Activated gamma-delta T cell (primary cell): ENCODE measurements at places on chromosomes 1 and 21.

DNA sequence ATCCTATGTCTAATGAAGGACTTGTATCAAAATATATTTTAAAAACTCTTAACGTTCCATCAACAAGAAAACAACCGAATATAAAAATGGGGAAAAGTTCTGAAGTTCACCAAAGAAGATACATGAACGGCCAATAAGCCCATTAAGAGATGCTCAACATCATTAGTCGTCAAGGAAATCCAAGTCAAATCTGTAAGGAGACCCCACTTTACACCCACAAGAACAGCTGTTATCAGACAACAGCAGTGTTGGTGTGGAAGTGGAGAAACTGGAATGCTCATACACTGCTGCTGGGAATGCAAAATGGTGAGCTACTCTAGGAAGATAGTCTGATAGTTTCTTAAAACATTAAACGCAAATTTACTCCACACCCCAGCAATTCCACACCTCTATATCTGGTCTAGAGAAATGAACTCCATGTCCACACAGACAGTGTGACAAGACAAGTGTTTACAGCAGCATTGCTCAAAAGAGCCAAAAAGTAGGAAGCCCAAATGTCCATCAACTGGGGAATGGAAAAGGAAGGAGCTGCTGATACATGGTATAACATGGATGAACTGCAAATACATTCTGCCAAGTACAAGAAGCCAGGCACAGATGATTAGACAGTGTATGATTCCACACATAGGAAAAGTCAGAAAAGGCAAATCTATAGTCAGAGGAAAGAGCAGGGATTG is 18.5 kb downstream of the UBE2G2 start:
- DNase-seq = no peak

GRCh38 chr21:31524140-31524539 is 135.4 kb upstream of the SOD1 start:
- no peak for DNase-seq

GRCh38 chr1:20702416-20702815 is 15.4 kb downstream of the KIF17 start:
- DNase-seq = no peak

DNA sequence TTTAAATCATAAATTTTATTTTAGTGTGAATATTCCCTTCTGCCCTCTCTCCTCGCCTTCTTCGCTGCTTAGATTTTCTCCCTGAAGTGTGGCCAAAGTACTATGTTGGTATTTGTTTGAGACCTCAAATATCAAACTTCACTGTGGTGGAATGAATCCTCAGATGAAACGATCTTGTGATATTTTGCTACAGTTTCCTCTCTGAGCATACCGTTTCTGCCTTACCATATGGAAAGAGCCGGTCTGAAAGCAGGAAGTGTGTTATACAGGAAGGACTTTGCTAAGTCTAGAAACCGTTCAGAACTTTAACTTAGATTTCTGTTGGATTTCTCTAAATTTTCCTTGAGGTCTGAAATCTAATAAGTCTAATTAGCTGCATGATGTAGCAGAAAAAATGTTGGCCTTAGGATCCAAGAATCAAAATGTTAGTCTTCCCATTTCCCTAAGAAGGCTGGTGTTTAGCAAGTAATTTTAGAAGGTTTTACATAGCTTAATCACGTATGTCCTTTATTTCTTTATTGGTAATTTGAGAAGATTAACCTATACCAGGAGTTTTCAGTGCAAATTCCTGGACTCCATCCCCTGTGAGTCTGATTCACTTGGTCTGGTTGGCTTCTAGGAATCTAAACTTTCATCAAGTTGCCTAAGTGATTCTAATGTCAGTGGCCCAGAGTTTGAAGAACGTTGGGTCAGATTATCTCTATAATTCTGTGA is 30.7 kb downstream of the SDCCAG8 start:
- DNase-seq = no peak

- no peak for DNase-seq
Measured at GRCh38 chr1:25105836-25106235, 126.5 kb downstream of the SYF2 start.

DNA sequence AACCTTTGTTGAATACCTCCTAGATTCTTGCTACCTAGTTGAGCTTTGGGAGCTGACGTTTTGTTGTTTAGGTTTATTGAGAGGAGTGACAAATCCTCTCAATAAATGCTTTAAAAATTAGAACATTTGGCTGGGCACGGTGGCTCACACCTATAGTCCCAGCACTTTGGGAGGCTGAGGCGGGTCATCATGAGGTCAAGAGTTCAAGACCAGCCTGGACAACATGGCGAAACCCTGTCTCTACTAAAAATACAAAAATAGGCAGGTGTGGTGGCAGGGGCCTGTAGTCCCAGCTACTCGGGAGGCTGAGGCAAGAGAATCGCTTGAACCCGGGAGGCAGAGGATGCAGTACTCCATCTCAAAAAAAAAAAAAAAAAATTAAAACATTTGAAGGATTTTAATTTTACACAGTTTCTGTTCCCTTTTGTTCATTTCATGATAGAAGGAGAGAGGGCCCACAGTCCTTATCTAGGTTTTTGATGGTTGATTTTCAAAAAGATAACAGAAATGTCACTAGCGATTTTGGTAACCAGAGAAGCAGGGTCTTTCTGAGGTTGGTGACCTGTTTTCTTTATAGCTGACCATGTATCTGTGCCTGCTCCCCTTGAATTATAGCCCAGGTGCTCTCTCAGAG is 44.2 kb upstream of the PIGV start:
- DNase-seq = no peak

DNA sequence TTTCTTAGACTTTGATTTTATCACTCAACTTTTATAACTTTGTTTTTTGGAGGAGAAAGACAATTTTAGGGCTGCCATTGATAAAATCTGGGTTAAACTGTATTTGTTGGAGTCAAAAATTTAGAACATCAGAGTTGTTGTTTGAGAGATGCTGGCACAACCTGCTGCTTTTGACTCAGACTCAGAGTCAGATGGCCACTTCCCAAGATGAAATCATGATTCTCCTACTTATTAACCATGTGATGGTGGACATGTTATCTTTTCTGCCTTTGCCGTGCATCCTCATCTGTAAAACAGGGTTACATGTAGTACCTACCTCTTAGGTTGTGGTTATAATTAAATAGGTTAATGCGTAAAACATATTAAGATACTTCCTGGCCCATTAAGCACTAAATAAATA is 71.2 kb downstream of the PLA2G4A start:
- DNase-seq = no peak

DNA sequence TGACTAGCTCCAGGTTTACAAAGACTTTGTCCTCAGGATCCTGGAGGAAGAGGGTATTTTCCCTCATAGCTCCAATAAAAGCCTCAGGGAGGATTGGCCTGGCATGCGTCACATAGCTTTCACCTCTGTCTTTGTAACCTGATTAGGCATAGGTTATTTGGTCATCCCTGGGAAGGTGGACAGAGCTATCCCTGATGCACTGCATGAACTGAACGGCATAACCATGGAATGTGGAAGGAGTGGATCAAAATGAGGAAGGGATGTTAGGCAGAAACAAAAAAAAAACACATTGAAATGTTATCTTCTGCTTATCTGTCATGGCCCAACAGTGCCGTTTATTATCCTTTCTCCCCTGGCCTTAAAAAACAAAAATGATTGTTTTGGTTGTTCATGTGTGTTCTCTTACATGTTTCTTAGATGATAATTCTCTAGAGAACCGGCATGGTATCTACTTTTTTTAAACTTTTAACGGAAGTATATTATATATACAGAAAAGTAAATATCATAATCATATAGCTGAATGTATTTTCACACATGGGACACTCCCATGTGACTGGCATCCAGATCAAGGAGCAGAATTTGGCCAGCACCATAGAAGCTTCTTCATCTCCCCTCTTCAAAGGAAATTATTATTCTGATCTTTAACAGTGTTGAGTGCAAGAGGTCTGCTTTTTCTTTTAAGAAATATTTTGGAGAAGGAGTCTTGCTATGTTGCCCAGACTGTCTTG is 85.3 kb downstream of the RPS6KC1 start:
- no peak for DNase-seq

DNA sequence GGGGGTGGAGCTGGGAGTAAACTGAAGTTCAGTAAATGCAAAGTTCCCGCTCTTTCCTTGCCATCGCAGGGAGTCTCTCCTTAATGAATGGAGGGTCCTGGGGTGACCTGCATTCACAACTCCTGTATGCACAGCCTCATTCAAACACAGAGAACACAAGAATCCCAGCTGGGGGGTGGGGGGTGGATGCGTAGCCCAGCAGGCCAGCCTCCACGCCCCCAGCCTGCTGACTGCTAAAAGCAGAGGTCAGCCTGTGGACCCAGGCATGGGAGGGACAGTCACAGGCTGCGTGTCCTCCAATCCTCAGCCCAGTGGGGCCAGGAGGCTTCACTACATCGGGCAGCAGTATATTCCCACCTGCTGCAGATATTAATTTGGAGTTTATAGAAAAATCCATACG is 263.1 kb downstream of the GRIK3 start:
- DNase-seq = no peak

GRCh38 chr1:199307496-199308264 is 668.8 kb downstream of the PTPRC start:
- no peak for DNase-seq

- no peak for DNase-seq
Measured at GRCh38 chr21:36350282-36350910, 30.4 kb downstream of the MORC3 start.

- no peak for DNase-seq
Measured at GRCh38 chr1:107830075-107830474, 134.9 kb downstream of the VAV3 start.

DNA sequence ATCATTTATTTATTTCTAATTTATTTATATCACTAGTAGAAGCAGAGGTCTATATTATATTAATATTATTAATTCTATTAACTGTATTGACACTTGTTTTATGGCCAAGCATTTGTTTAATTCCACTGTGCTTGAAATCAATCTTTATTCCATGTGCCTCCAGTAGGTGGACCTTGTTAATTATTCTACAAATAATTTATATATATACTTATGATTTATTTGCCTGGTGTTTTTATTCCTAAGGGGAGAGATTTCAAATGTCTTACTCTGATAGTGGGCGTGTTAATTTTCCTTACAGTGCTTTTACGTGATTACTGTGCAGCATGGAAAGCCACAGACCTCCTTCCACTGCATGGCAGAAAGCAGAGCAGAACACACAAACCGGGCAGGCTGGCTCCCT is 17.5 kb upstream of the OR6N2 start:
- DNase-seq = no peak

DNA sequence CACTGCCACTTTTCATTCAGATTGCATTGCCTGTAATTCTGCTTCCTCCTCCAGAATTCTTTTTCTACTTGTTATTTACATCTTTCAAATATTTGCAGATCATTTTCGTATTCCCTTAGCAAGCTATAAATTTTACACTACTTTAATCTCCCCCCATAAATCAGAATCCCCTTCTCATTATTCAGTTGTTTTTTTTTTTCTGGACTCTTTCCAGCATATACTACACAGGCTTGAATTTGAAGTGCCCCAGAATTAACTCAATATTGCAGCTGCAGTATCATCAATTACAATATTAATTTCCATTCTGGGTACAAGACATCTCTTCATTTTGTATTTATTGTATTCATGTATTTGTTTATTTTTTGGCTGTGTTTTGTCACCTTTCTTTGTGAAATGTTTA is 1494.3 kb downstream of the AMY1C start:
- DNase-seq = no peak

- DNase-seq = no peak
Measured at GRCh38 chr1:93707956-93708355, 26.3 kb upstream of the BCAR3 start.

DNA sequence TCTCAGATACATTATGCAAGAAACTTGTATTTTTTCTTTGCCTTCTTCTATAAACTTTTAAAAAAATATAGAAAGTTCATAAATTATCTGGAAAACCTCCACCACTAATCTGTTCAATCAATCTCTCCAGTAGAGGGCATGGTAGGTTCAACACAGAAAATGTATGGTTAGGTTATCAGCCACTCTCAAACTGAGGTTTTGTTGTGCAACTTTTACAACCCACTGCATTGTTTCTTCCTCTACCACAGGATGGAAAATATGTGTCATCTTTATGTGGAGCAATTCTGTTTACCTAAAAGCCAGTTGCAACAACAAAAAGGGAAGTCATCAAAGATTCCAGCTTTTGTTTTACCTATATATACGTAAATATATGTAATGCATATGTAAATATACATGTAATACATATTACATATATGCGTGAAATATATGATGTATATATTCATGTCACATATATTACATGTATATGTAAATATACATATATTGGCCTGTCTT is 3.0 kb upstream of the RGS2 start:
- no peak for DNase-seq

- no peak for DNase-seq
Measured at GRCh38 chr1:223056802-223057201, 86.2 kb downstream of the TLR5 start.

GRCh38 chr1:23148084-23148483 is 20.6 kb downstream of the LUZP1 start:
- no peak for DNase-seq

DNA sequence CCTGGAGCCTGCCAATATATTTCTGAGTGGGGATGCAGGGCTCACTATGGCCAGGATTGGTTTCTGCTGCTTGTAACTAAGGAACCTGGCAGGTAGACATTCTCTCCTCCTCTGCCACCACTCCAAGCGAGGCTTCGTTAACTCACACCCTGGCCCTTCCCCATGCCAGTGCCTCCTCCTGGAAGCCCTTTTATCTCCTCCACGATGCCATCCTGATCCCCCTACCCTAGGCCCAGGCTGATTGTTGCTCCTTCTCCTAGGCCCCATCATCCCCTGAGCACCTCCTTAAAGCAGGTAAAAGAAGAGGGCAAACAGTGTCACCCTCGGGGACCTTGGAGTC is 118.5 kb downstream of the DMRTB1 start:
- no peak for DNase-seq

DNA sequence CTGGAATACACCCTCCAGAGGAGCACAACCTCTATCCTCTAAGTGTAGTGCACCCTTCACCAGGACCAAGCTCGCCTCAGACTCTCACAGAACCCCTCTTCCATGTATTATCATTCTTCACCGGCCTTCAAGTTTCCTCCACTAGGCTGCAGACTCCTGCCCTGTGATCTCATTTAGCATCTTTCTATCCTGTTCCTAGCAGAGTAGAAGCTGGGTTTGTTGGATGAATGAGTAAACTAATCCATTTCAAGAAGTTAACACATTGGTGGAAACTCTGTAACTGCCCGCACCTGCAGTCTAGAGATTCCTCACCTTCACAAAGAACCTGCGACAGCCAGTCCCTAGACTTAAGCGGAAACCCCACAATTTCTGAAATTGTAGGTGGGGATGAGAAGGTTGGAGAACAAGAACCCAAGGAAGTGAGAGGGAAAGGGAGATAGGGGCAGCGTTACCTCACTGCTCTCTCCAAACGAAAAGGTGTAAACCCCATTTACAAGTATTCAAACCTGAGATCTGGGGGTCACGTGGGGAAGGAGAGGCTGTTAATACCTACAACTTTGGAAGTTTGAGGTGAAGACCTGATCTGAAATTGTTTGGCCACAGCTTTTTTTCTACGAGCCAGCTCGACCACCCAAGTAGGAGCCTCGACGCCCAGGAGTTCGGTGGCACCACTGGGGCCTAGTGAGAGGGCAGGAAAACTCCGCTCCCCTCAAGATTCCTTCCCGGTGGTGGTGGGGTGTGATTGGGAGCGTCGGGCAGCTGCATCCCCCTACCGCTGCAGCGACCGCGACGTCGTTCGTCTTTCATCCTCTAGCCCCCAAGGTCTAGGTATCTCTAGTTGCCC is 1.2 kb downstream of the PTPN14 start:
- no peak for DNase-seq
